ENCODE measurements at places on chromosomes 6 and 20.

- DNase-seq = no peak
Observed at GRCh38 chr6:6973721-6974120, 134.0 kb upstream of the RREB1 start.

GRCh38 chr6:41746107-41746506 lies 1.1 kb downstream of the PGC start:
- no peak for DNase-seq

GRCh38 chr20:32501709-32502108 lies 83.4 kb downstream of the NOL4L start:
- no peak for DNase-seq

DNA sequence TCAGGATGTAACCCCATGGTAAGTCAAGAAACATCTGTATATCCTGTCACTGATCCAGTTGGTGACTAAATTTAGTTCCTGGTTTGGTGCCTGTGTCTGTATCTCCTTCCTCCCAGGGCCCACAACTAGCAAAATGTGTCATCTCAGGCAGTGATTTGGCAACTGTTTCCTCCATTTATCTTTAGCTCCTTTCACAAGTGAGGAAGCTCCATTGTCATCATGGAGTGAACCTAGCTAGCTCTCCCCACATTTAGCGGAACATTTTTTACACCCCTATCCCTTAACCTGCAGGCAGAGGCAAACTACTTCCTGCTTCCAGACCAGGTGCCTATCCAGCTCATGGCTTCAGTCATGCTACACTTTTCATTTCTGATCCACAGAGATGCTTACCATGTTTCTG lies 99.5 kb downstream of the IPCEF1 start:
- DNase-seq = no peak

DNA sequence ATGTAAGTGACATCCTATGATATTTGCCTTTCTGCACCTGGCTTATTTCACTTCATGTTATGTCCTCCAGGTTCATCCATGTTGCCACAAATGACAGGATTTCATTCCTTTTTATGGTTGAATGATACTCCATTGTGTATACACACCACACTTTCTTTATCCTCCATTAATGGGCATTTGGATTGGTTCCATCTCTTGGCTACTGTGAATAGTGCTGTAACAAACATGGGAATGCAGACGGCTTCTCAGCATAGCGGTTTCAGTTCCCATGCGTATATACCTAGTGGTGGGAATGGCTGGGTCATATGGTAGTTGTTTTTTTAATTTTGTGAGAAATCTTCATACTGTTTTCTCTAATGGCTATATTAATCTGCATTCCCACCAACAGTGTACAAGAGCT lies 14.8 kb downstream of the MTHFD1L start:
- no peak for DNase-seq

DNA sequence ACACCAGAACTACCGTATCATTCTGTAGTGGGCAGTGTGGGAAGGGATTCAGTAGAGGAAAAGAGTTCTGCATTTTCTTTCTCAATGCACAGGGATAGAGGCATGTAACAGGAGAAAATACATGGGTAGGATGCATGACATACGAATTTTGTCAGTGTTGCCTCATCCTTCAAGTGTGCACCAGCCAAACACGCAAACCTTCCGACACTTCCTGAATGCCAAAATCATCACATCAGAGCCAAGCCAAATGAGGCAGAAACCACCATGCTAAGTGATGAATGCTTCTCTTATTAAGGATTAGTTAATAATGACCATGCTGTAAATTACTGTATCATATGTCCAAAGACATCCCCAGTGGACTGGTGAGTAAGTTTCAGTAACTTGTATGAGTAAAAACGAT lies 27.3 kb downstream of the RAMACL start:
- DNase-seq = no peak

DNA sequence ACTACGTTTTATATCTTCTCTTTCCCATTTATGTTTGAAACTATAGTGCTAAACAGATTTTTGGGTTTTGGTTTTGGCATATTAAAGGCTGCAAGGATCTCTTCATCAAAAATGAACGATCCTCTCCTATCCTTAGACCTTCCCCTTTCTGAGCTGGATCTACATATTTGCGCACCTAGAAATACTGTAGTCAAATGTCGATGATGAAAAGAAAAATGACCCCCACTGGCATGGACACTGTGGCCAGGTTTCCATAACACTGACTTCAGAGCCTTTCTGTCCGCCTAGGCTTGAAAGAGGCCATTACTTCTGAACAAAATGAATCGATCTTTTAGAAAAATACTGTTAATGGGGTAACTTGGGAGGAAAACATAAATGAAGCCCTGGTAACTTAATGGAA lies 5.8 kb downstream of the FLRT3 start:
- no peak for DNase-seq

DNA sequence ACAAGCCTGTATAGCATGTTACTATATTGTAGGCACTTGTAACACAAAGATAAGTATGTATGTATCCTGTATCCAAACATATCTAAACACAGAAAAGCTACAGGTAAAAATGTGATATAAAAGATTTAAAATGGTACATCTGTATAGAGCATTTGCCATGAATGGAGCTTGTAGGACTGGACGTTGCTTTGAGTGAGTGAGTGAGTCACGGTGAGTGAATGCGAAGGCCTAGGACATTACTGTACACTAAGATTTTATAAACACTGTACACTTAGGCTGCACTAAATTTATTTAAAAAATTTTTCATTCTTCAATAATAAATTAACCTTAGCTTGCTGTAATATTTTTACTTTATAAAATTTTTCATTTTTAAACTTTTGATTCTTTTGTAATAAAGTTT lies 136.9 kb downstream of the NKAIN2 start:
- DNase-seq = no peak

DNA sequence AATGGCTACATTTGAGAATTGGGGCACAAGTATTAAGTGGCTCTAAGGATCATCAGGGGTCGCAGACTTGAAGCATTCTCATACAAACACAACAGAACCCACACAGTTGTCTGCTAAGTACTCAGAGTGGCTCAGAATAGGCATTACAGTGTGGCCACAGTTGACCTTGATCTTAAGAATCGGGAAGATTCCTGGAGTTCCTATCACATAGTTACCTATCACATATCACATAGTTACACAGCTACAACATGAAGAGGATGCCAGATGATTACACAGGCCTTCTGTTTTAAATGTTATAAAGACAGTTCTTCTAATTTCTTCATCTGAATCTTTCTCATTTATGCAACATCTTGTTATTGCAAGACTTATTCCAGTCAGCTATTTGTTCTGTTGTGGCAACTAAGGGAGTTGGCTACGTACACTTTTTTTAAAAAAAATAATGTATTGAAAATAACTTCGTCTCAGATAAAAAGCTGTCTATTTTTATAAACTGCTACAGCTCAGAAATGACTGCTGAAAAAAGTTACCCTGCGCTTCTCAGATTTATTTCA lies 129.0 kb downstream of the REV3L start:
- DNase-seq = no peak
